ENCODE measurements at places on chromosomes 5 and 9.

DNA sequence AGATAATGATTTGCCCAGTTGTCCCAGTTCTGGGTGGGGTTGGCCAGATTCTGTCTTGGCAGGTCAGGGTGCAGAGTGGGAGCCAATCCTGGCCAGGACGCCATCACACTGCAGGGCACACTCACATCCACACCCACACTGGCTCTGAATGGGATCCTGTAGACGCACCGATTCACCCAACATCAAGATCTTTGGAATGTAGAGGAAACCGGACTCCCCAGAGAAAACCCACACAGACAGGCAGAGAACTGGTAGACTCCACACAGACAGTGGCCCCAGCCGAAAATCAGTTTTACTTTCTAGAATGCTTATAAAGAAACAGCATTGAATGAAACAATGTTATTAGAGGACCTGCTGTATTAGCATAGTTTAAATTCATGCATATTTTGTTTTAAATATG, 343.1 kb upstream of the DAB2 start:
- DNase-seq = no peak

DNA sequence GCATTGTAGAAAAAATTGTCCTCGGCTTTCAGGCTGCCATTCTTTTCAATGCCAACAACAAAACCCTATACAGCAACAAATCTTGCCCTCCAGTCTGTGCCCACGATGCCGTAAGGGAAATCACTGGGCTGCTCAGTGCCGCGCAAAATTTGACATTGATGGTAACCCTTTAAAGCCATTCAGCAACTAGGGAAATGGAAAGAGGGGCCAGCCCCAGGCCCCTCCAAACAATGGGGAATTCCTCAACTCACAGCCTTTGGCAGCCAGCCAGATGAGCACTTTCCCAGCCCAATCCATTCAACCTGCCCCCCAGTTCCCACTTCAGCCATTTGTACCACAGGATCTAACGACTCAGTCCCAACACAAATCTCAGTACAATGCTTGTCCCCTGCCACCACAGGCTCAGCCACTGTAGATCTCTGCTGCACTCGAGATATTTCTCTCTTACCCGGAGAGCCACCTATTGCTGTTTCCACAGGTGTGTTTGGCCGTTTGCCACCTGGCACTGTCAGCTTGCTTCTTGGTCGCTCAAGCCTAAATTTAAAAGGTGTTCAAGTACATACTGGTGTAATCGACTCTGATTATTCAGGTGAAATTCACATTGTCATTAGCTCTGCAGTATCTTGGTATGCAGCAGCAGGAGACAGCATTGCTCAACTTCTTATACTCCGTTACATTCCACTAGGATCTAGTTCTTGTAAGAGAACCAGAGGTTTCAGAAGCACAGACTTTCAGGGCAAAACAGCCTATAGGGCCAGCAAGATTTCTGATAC, 103.3 kb downstream of the SYK start:
- DNase-seq = no peak

- no peak for DNase-seq
Observed at GRCh38 chr5:61840361-61840760, 465.6 kb upstream of the KIF2A start.

GRCh38 chr5:15783734-15784133, 283.8 kb downstream of the FBXL7 start:
- DNase-seq = no peak

GRCh38 chr9:2526071-2526828, 95.3 kb upstream of the VLDLR start:
- DNase-seq = no peak

- DNase-seq = no peak
Observed at GRCh38 chr5:37876943-37877342, 37.1 kb upstream of the GDNF start.

- DNase-seq = no peak
Observed at GRCh38 chr5:76292620-76293322, 110.3 kb upstream of the IQGAP2 start.

DNA sequence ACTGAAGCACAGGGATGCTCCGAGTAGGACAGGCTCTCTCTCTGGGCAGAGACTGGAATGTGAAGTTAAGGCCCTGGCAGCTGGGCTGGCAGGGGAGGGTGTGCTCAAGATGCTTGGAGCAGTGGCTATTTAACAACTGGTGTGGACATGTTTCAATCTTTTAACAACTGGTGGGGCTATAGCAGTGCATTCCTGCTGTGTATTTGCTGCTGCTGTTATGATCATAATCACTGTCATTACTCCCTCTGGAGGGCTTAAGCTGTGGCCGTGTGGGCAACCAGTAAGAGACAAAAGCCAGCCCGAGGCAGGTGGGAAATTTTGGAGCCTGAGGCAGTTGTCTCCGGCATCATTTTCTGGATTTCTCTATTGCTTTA, 33.3 kb upstream of the PTGS1 start:
- DNase-seq = no peak

DNA sequence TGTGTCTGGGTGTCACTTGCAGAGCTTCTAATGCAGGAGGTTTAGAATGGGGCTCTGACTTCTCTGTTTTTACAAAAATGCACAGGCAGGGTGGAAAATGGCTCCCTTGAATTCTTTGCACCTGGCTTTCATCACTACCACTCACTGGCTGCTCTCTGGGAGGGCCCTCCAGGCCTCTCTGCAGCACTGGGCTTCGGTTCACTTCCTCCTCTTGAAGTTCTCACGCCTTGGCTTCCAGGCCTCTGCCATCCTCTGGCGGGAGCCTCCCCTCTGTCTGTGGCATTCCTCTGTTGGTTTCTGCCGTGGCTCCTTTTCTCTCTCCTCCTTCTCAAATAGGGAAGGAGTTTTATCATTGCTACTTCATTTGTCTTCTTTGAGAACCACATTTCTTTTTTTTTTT, 2.8 kb upstream of the PRLR start:
- DNase-seq = no peak

DNA sequence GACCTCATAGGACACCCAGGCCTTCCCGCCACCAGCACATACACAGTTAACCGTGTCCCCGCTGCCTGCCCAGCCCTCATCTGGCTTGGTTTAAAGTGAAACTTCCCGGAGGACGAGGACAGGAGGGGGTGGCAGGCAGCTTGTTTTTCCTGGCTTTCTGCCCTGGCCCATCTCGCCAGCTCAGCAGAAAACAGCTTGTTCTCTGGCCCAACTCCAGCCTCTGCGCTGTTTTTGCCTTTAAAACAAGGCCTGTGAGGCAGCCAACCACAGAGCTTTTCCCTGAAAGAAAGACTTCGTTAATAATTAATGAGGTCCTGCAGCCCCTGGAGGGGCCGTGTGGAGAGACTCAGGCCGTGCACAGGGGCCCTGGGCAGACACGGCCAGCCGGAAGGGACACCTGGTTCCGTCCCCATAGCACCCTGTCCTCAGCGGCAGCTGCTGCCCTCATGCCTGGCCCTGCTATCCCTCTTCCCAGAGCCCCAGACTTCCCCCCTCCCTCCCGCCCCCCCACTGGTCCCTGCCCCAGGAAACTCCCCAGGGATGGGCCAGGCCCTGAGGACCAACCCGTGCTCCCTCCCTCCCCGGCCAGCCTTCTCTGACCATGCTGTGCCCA, 108.7 kb downstream of the RXRA start:
- peak; percentile 90 for DNase-seq

DNA sequence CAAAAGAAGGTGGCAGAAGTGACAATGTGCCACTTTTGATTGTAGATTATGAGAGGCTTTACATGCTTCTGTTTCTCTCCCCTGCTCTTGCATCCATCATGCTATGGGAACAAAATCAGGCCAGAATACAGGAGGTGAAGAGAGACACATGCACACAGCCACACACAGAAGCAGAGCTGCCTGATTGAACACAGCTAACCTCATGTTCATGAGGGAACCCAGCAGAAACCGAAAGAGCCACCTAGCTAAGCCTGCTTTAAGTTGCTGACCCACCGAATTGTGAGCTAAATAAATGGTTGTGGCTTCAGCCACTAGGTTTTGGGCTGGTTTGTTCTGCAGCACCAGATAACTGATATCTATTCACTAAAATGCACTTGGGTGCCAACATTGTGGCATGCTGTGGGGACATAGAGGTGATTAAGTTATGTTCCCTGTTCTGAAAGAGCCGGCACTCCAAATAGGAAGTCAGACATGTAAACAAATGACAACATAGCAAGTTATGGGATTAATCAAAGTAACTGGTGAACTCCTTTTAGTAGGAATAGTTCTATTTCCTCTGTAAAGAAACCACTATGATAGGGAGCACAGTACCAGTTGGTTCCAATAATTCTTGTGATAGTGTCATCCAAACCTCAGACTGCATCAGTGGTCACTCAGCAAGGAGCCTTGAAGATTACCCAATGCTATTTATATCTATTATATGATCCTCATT, 93.6 kb upstream of the TNC start:
- no peak for DNase-seq

DNA sequence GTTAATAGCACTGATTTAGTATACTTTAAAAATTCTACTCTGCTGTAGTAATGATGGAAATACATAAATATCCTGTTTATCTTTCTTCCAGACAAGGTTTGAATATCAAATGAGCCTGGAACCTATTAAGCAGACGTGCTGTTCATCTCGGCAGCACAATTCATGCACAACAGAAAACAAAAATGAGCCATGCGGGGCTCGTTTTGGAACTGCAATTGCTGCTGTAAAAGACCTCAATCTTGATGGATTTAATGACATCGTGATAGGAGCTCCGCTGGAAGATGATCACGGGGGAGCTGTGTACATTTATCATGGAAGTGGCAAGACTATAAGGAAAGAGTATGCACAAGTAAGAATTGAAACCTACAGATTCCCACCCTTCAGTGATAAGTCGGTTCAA, 79.1 kb upstream of the ITGA2 start:
- DNase-seq = no peak

DNA sequence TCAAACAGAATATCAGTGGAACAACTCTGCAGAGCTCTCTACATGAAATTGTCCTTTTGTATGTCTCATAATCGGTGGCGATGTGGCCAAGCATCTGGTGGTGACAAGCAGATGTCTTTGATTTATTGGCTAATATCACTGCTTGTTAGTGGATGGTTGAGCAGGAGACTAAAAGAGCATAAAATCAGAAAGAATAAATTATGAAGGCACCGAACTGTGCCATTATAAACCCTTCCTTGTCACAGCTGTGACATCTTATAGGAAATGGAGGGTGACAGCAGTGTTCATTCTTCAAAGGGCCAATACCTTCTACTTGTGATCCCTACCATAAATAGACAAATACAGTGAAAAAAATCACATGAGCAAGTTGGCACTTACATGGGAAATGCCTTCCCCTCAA, 1404.3 kb downstream of the MAT2B start:
- DNase-seq = no peak

DNA sequence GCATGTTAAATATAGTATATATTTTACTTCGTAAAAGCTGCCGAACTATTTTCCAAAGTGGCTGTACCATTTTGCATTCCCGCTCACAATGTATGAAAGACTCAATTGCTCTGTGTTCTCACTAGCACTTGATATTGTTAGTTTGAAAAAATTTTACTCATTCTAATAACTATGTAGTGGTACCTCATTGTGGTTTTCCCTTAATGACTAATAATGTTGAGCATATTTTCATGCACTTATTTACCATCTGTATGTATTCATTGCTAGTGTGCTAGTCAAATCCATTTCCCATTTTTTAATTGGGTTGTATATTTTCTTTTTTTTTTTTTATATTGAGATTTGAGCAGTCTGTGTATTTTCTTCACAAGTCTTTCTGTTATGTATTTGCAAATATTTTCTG, 58.4 kb downstream of the RANBP17 start:
- DNase-seq = no peak

DNA sequence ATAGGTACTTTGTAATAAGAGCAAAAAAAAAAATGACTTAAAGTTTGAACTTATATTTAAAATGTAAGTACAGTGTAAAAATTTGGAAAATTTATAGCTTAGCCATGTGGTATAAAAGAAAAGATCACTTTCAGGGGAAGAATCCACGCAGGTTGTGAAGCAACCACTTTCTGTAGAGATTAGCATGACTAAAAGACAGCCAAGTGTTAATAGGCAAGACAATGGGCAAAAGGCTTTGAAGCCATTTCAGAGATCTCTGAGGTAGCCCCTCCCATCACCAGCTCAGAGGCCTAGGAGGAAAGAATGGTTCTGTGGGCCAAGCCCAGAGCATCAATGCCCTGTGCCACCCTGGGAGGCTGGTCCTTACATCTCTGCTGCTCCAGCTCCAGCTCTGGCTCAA, 346.3 kb upstream of the CHD1 start:
- DNase-seq = no peak

GRCh38 chr9:114307899-114308267, 15.0 kb upstream of the ORM1 start:
- DNase-seq = no peak

DNA sequence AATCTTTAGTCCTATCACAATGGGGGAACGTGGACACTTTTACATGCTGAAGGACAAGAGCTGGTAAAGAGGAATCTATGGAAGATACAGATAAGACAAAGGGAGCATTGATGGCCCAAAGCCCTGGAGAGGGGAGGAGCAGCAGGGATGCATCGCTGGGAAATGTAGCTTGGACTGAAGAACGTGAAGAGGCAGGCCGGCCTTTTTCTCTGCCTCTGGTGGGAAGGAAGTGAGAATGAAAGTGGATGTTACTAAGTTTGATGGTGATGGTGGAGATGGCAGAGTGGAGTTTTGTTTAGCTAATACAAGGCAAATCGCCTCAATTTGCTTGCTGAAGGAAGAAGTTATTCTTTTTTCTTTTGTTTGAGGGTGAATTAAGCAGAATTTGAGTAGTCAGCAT, 124.6 kb upstream of the TAF11L2 start:
- no peak for DNase-seq

GRCh38 chr5:111392181-111392580, 120.2 kb downstream of the STARD4 start:
- no peak for DNase-seq

GRCh38 chr5:55604611-55605067, 69.9 kb upstream of the PLPP1 start:
- DNase-seq = peak; percentile 15

DNA sequence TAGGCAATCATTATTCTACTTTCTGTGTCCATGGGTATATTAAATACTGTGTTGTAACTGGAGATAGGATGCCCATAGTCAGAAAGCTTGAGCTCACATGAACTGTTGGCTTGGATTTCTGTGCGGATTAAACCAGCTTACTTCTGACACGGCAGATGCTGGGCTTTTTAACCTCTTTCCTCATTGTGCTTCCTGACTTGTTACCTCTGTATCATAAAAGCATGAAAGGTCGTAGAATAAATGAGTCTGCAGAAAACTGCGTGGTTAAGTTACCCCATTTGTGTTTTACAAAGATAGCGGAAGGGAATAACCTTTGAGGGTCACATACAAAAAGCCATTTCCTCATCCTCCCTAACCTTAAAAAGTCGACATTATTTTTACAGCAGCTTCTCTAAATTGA, 199.5 kb upstream of the DMRT1 start:
- no peak for DNase-seq

DNA sequence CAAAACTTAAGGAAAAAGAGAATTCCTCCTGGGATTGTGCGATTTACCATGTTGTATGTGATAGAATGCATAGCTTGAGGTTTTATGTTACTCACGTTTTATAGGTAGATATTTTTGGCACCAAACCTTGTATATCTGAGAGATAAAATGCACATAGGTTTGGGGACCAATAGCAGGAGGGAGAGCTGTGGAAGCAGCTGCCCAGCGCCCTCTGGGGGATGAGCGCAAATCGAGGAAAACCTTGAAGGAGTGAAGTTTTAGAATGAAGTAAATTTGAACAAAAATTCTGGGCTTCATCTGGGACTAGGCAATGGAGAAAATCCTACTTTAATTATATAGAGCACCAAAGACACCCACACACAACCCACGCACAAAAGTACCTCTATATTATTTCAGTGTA, 197.0 kb downstream of the ADCY2 start:
- no peak for DNase-seq
